Suprapubic skin (tissue), 4 donors: ENCODE measurements at places on chromosomes 2 and 18. TPM values are rescaled to one million over a fixed set of nuclear protein-coding genes. Genes with fewer than 3 reads are reported as not detected.

DNA sequence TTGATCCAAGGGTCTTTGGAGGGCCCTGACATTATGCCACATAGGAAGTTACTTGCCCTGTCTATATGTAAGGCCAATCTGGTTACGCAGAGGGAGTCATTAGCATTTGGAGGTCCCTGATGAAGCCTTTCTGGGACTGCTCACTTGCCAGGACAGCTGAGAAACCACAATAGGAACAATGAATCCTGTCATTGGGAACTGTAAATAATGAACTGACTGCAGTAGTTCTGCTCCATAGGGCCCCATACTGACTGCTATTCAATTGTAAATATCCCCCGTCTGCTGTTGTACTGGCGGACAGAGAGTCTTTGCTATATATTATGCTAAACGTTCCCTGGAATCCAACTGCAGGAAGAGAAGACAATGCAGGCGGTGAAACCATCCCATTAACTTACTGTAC, 149.4 kb upstream of the DCC start:
- no peak for DNase-seq

GRCh38 chr2:105238664-105239240, 2.8 kb upstream of the GPR45 start:
- no peak for DNase-seq

DNA sequence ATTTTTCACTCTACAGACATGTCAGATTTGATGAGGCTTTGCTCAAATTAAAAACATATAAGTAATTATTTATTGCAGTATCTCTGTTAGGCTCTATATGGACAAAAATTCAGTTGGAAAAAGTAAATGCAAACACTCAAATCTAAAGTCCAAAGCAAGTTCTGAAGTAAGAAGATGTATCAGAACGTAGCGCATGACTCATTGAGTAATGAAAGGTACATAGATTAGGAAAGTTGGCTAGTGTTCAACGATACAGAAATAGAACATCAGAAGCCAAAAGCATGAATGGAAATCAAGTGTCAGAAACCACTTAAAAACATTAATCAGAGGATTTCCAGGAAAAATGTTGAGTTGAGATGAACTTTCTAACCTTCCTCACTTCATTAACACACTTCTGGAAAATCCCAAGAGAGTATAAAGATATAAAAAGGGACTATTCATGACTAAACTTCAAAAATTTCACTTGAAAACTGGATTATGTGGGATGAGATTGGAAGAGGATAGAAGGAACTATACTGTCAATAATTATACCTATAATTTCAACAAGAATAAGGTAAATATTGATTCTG, 494.1 kb downstream of the LRRTM4 start:
- no peak for DNase-seq

Gene CEP192
- 20.8 TPM for total RNA-seq

DNA sequence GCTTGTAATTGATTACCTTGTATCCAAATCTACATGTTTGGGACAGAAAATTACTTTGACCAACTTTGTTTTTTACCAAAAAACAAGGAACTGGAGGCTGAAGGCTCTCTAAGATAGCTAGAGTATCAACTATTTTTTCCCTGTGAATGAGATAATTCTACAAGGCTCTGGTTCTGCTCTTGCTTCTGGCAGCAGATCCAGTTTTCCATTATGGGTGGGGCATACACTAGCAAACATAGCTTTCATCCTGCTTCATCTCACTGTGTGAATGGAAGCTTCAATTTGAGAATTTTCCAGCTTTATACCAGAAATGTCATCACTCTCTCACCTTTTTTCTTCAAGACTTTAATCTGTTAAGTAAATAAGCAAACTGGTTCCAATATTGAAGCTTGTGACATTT, 249.7 kb downstream of the RPRM start:
- DNase-seq, result no peak

- no peak for DNase-seq
These were observed 65.8 kb downstream of the ALMS1 start for GRCh38 chr2:73451263-73451972.

Gene AGAP1
- 14.6 TPM for total RNA-seq
